ENCODE measurements at places on chromosomes 2 and 18.

GRCh38 chr2:26536371-26537068 lies 58.6 kb upstream of the OTOF start:
- no peak for DNase-seq

- DNase-seq = no peak
These were observed 5.4 kb upstream of the RNASEH1 start for GRCh38 chr2:3563521-3563976.

DNA sequence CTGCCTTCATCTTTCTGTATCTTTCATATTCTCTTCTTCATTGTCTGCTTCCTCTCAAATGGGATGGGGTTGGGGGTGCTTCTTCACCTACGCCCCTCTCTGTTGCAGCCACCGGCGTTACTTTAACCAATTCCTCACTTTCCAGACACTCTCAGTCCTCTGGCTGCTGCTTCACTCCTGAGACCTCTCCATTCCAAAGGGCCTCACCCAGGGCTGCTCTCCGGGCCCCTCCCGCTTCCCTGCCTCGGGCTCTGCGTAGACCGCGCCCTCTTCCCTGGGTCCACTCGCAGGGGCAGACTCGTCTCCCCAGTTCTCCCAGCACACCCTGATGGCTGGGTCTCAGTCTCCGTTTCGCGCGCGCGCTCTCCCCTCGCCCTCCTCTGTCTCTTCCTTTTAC lies 926 bp downstream of the SERPINB8 start:
- no peak for DNase-seq

- DNase-seq = no peak
These were observed 71.3 kb downstream of the UGGT1 start for GRCh38 chr2:128162266-128162665.

- DNase-seq = no peak
These were observed 84.2 kb downstream of the SLC4A10 start for GRCh38 chr2:161708350-161708975.

- DNase-seq = no peak
These were observed 82.0 kb downstream of the GALNT13 start for GRCh38 chr2:153953761-153954160.

- DNase-seq = no peak
These were observed 1266.8 kb upstream of the TMEFF2 start for GRCh38 chr2:193461431-193461934.

DNA sequence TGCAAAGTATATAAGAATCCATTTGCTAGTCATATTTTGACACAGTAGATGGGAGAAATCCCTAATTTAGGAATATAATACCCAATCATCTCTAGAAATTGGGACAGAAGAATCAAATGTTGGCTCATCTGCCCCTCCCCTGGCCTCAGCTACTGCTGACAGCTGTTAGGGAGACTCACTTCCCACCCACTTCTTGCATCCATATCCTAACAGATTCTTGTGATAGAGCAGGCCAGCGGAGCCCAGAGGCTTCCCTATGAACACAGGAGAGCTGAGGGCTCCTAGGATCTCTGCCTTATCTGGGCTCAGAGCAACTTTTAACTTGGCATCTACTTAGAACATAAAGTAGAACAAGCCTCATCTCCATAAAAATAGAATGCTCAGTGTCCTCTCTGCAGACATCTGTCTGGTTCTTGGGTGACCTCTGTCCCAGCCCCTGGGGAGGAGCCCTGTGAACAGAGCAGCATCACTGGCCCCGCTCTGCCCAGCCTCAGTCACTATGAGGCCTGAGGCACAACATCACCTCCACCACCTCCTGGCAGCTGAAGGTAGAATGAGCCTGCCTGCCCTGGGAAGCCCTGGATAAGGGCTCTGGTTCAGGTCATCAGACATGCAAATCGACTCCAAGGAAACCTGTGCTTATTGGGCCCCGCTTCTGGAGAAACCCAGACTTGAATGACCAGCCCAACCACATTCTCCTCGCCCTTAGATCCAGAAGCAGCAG lies 229.7 kb downstream of the ANKRD36B start:
- DNase-seq = no peak

DNA sequence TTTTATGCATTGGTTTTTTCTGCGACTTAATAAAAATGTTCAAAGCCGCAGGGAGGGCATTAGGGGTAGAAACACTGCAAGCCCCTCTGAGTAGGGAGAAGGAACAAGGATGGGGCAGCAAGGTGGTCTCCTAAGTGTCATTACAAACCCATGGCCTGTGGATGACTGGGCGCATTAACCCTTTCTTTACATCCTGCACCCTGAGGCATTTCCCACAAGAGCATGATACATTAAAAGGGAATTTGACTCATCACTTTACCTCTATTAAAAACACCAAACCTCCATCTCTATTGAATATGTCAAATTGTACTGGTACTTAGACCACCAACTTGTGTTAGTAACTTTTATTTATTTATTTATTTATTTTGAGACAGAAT lies 112.5 kb downstream of the VIT start:
- no peak for DNase-seq

DNA sequence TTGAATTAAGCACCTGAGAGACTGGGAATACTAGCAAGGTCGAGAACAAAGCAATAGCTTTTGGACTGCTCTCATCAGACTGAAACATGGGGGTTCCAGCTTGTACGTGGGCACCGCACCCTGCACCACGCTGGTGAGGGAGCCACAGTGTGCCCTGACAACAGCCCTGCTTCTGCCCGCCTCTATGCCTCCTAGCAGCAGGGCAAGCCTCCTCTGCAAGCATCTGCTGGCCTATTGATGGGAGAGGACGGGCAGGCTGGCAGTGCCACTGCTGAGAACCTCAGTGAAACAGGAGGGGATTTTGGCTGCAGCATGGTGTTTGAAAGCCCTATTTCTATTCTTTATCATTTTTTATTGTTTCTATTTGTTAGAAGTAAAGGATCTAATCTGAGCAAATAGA lies 146.1 kb upstream of the OTOS start:
- DNase-seq = peak; percentile 42

DNA sequence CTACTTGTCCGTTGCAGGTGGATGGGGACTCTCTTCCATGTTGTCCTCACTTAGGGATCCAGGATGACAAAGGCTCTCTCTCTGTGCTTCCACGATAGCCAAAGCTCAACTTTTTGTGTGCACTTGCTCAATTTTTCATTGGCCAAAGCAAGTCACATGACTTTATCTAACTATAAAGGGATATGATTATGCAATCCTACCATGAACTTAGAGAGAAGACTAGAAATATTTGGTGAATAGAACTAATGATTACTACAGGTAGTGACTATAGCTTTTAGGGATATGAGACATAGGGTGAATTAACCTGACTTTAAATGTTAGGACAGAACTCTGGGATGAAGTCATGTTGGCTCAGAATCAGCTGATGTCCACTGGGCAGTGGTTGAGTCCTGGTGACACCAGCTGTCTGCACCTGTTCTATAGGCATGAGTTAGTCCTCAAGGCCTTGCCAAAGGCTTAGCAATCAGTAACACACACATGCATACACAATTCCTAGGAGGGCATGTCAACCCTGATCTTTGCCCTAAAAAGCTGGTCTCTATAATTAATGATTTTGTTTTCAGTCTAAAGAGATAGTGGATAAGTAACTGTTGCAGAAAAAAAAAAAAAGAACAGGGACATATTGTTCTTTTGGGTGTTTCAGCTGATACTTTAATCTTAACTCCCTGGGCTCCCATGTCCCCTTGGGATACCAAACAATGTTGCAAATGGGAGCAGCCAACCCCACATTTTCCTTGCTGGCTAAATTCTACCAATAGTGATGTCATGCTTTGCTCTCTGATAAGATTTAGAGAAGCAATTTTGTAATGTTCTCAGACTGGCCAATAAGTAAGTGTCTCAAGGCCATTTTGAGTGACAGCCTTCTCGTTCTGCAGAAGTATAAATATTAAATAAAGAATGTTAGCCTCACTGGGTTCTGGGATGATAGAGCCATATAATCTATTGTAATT lies 12.5 kb upstream of the HK2 start:
- DNase-seq = no peak

- no peak for DNase-seq
These were observed 753.9 kb downstream of the RNF144A start for GRCh38 chr2:7670905-7671641.

GRCh38 chr18:13036622-13037320 lies 45.6 kb downstream of the CEP192 start:
- DNase-seq = no peak

- no peak for DNase-seq
These were observed 468.7 kb upstream of the CDH7 start for GRCh38 chr18:65282096-65282495.

- no peak for DNase-seq
These were observed 189.9 kb upstream of the TANK start for GRCh38 chr2:160970052-160970965.

GRCh38 chr2:212897296-212897695 lies 254.1 kb downstream of the IKZF2 start:
- DNase-seq = no peak

GRCh38 chr18:37779220-37779619 lies 213.6 kb upstream of the CELF4 start:
- no peak for DNase-seq

DNA sequence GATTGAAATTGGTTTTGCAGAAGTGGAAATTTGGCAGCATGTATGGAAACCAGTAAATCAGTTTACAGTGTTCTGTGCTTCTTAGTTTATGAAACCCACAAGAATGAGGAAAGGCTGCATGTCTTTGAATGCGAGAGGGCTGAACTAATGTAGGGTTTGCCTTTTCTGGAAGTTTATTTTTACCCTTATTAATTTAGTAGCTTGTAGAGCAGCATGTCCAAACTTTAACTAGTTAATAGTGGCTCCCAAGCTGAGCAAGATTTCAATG lies 50.4 kb downstream of the LDLRAD4 start:
- no peak for DNase-seq

DNA sequence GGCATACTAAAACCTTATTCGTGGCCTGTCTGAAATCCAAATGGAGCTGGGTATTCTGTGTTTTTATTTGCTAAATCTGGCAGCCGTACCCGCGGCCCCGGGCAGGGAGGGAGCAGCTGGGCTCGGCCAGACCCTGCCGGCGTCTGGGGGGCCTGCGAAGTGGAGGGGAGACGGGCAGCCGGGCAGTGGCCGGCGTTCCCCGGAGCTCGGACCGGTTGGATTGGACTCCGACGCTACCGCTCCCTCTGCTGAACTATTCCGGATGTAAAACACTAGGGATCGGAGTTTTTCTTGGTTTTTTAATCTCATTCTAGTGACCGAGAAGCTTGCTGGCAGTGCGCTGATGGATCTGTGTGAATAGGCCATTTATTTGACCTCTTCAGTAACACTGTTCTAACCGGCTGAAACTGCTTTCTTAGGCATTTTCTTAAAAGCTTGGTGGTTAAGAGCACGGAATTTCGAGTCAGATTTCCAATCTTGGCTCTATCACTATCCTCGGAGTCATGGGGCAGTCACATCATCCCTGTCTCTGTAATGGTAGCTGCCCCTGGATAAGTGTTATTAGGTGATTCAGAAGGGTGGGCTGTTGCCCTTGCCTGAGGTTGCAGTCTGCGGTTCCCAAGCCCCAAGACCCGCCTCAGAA lies 694 bp downstream of the UNC50 start:
- DNase-seq = no peak

- DNase-seq = no peak
These were observed 70.6 kb downstream of the SH3YL1 start for GRCh38 chr2:193141-193671.

GRCh38 chr2:58401936-58402335 lies 160.8 kb upstream of the FANCL start:
- DNase-seq = no peak

GRCh38 chr2:110873597-110874452 lies 141.5 kb downstream of the ACOXL start:
- no peak for DNase-seq

DNA sequence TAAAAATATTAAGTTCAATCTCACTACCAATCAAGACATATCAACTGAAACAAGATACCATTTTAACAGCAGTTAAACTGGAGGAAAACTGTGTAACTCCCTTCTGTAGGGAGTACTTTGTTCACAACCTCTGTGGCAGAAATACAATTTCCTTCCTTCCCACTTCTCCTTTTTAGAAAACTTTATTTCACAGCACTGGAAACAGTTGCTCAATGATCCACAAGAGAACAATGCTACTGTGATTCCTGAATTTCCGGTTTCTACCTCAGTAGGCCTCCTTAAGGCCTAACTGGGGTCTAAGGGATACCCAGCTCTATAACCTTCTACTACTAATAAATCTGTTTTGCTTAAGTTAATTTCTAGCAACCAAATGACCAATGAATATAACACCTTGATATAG lies 14.1 kb downstream of the TLK1 start:
- no peak for DNase-seq

DNA sequence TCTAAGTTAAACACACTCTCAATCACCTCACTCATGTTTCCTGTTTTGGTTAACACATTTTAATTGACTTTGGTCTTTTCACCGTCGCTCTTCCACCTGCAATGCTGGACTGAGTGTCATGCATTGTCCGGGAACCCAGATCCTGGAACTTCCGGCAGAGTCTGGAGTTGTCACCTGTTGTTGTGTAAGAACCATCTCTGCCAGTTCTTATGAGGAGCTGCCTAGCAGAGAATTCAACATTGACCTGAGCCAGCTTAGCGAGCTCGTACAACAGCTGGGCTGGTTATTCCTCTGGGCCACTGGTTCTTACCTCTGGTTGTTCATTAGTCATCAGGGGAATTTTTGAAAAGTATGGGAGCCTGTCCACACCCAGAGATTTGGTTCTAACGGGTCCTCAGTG lies 75.7 kb downstream of the BCL2L11 start:
- no peak for DNase-seq

- no peak for DNase-seq
These were observed 5.0 kb upstream of the CRYGB start for GRCh38 chr2:208150956-208151355.

DNA sequence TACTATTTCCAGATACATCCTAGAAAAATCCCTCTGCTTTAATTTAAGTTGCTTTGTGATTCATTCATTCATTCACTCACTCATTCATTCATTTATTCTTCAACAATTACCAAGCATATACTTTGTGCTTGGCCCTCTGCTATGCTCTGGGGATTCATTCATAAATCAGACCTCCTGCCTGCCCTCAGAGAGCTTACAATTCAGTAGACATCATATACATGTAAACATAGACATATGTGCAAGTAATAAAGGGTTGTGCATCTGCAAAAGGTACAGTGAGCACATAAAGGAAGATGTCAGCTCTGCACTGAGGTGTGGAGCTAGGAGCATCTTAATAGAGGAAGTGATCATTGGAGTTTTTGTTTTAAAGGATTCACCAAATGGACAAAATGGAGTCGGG lies 189.4 kb downstream of the AGPS start:
- DNase-seq = no peak

DNA sequence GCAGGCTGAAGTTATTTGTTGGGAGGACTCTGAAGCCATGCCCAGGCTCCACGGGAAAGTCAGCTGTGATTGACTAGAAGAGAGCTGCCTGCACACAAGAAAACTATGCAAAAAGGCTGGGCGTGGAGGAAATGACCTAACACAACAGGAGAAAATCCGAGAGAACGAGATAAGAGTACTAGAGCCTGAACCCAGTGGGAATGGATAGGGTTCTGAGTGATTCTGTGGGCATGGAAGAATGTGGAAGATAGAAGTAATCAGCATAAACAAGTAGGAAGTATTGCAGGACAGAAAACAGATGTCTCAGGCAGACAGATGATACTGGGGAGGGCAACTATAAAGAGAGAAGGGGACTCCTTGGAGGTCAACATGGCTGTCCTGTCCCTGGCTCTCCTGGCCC lies 12.1 kb upstream of the COPS8 start:
- no peak for DNase-seq

- no peak for DNase-seq
These were observed 130.0 kb downstream of the NDUFA10 start for GRCh38 chr2:239895116-239895515.

- DNase-seq = no peak
These were observed 36.6 kb upstream of the METAP1D start for GRCh38 chr2:171963198-171963597.

- no peak for DNase-seq
These were observed 30.3 kb upstream of the DARS1 start for GRCh38 chr2:136015699-136016098.
